ENCODE measurements at places on chromosomes 7 and 10. TPM values are rescaled to one million over a fixed set of nuclear protein-coding genes. Genes with fewer than 3 reads are reported as not detected.

Gene AKR1C4
- not detected for total RNA-seq

Gene WDR86
- total RNA-seq: 1.3 TPM

Gene MRPS17
- 12.9 TPM for total RNA-seq

GRCh38 chr7:108603656-108604306, 34.1 kb downstream of the DNAJB9 start:
- no peak for DNase-seq

Gene FAM171A1
- total RNA-seq: 16.8 TPM

All from fibroblast of villous mesenchyme (primary cell).